ENCODE measurements at places on chromosomes 16 and 17. TPM values are rescaled to one million over a fixed set of nuclear protein-coding genes. Genes with fewer than 3 reads are reported as not detected.

Gene HAP1
- total RNA-seq: 1.5 TPM

Gene FOXF1
- not detected for total RNA-seq

Gene HBZ
- not detected for total RNA-seq

Gene CRYBA1
- not detected for total RNA-seq

Gene CCL14
- total RNA-seq: not detected

Gene TEX19
- 0.45 TPM for total RNA-seq

Gene ABI3
- not detected for total RNA-seq
